ENCODE measurements at places on chromosomes 6 and 20.

DNA sequence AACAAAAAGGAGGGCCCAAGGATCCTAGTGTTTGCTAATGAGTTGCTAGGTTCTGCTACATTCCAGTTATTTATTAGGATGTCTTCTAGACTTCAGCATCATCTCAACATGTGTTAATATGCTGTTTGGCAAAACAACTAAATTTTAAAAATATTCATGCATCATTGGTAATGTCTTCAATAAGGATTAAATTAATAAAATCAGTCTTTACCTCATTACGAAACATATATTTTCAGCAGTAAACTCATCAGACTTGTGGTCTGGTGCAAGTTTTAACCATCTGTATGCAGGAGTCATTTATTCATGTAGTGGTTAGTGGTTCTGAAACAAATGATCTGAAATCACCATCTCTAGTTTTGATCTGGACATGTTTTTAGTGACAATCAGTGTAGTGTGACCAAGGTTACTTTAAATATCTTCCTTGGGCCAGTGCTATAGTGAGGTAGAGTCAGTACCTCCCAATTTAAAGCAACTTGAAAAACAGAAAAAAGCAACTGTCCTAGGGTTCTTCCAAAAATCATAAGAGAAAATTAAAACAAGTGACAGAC, 85.0 kb upstream of the KCNK16 start:
- no peak for ATAC-seq

DNA sequence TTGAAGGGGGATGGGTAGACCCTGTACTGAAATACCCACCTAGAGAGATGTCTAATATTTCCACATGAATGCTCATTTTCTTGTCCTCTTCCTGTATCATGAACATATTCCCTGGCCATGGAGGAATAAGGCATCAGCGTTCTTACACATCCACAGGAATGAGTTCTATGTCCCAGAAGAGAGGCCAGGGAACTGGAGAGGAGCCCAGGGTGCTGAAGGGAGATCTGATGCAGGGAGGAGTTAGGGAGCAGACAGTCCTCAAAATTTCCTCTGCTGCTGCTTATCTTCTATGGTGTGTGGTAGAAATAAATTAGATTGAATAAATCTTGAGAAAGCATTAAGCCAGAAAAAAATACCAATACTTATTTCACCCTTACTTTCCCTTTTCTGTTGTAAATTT, 295.0 kb downstream of the KCNQ5 start:
- no peak for ATAC-seq

DNA sequence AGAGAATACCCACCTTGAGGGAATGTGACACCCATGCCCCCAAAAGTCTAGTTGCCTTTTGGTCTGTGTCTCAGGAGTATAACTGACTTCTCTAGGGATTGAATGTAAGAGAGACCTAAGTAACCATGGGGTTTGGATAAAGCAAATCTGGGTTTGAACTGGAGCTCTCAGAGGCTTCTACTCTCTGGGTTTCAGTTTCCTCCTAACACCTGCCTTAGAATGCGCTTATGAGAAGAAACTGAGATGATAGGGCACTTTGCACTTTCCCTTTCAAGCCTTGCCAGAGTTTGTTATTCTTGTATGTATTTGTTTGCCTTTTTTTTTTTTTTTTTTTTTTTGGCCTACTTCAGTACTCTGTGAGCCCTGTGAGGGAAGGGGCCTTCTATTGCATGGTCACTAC, 19.4 kb downstream of the SDHAF4 start:
- ATAC-seq, result no peak

GRCh38 chr6:13302751-13303667, 25.3 kb downstream of the TBC1D7 start:
- ATAC-seq, result peak; percentile 97

DNA sequence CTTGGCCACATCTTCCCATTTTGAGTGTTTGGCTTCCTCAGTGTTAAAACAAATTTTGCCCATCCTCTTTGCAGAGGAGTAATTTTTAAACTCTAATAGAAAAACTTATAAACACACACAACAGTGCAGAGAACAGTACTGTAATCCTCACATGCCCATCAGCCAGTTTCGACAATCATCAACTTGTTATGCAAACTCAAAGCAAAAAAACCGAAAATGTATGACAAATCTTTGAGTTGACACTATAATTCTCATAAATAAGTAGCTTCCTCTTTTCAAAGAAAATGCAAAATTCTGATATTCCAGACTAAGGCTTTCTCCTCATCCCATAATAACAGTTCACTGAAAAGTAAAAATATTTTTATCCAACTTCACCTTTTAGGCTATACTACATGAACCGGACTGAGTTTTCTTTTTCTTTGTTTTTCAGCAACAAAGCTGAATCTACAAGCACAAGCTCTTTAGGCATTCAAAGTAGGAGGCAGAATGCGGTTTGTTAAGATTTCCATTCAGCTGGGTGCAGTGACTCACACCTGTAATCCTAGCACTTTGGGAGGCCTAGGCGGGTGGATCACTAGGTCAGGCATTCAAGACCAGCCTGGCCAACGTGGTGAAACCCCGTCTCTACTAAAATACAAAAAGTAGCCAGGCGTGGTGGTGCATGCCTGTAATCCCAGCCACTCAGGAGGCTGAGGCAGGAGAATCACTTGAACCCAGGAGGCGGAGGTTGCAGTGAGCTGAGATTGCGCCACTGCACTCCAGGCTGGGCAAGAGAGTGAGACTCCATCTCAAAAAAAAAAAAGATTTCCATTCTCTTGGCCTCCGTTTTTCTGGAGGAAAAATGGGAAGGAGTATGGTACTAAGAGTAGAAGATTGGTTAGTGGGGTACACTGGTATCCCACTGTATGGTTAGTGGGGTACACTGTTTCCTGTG, 74.8 kb downstream of the GCNT2 start:
- ATAC-seq, result peak; percentile 68

DNA sequence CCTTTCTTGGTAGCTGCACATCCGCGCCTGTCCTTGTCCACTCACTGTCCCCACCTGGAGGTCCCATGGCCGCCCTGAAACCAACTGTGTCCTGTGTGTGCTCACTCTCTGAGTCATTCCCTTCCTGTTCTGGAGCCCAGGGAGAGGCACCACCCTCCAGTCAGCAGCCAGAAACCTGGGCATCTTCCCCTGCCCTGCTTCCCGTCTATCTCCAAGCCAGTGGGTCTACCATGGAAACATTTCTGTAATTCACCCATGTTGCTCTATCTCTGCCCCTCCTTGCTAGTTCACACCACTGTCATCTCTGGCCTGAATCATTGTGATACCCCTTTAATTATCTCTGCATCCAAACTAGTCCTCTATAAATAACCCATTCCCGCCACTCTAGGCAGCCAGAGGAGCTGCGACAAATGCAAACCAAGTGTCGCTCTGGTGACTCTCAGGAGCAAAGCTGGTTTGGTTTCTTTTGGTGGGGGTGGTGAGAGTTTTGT, 28.8 kb upstream of the SYNJ2 start:
- no peak for ATAC-seq

DNA sequence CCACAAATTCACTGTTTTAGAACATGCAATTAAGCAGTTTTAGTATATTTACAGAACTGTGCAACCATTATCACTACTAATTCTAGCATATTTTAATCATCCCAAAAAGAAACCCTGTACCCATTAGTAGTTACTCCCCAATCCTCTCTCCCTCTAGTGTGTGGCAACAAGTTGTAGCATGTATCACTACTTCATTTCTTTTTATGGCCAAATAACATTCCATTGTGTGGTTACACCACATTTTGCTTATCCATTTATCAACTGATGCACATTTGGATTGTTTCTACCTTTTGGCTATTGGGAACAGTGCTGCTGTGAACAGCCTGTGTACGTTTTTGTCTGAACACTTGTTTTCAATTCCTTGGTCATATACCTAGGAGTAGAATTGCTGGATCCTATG, 31.5 kb upstream of the FKBP1A start:
- ATAC-seq, result no peak

DNA sequence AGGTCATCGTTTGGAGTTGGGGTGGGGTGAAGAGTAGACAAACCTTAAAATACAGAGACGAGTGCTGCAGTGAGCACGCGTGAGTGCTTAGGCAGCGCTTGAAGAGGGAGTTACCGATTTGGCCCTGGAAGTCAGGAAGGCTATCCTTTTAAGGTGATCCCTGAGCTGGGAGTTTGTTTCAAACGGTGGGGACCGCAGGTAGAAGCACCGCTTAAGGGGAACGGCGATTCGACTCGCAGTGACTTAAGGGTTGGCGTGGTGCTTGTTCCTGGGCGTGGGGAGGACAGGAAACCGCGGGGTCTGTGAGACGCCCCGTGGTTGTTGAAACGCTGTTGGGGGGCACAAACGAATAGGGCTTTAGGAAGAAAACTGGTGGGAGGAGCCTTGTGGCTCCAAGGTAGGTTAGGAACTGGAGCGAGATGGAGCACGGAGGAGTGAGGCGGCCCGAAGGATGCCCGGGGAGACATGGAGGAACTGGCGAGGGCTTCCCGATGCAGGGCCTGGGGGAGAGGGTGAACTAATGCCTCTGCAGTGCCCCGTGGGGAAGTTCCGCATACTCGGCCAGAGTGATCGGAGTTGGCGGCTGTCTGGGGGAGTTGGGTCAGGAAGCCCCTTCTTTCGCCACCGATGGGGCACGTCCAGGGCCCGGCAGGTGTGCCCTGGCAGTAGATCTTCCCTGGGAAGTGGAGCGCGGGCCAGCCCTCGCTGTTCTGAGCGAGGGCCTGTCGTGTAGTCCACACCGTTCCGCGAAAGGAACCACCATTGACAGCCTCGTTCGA, 1.3 kb upstream of the CDYL start:
- no peak for ATAC-seq

DNA sequence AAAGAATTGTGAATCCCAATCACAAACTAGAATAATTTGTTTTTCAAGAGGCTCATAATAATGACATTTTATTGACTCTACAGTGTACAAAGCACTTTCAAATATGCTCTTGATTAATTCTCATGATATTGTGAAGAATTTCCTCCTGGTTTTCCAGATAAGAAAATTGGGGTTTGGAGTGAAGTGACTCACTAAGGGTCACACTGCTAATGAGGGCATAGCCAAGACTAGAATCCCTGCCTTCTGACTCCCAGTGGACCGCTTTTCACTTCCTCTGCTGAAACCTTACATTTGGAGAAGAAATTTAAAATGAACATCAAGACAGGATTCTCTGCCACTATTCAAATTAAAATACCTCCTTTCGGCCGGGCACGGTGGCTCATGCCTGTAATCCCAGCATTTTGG, 38.3 kb upstream of the LTV1 start:
- no peak for ATAC-seq

- ATAC-seq, result peak; percentile 37
Measured at GRCh38 chr20:63553933-63554290, at the start of gene FNDC11. FNDC11 (plus strand) TSS chr20:63554159; CDS start chr20:63555664, 1,505 bp downstream.

- no peak for ATAC-seq
Measured at GRCh38 chr6:1865585-1865984, 255.9 kb downstream of the FOXC1 start.

- no peak for ATAC-seq
Measured at GRCh38 chr6:48110436-48111142, 408 bp downstream of the PTCHD4 start.

- no peak for ATAC-seq
Measured at GRCh38 chr6:156618600-156619205, 158.5 kb upstream of the ARID1B start.

- ATAC-seq, result no peak
Measured at GRCh38 chr20:14885661-14886060, 548.2 kb upstream of the FLRT3 start.

GRCh38 chr6:113433335-113433991, 423.7 kb upstream of the MARCKS start:
- ATAC-seq, result no peak

- peak; percentile 59 for ATAC-seq
Measured at GRCh38 chr6:42367353-42368011, 84.2 kb downstream of the TRERF1 start.

- no peak for ATAC-seq
Measured at GRCh38 chr20:36929290-36929689, 22.2 kb downstream of the SAMHD1 start.

GRCh38 chr6:35011096-35012041, 122.3 kb downstream of the ANKS1A start:
- peak; percentile 97 for ATAC-seq

GRCh38 chr6:84929212-84929611, 164.8 kb upstream of the TBX18 start:
- ATAC-seq, result no peak

- ATAC-seq, result no peak
Measured at GRCh38 chr6:17877895-17878440, 109.5 kb downstream of the KIF13A start.

DNA sequence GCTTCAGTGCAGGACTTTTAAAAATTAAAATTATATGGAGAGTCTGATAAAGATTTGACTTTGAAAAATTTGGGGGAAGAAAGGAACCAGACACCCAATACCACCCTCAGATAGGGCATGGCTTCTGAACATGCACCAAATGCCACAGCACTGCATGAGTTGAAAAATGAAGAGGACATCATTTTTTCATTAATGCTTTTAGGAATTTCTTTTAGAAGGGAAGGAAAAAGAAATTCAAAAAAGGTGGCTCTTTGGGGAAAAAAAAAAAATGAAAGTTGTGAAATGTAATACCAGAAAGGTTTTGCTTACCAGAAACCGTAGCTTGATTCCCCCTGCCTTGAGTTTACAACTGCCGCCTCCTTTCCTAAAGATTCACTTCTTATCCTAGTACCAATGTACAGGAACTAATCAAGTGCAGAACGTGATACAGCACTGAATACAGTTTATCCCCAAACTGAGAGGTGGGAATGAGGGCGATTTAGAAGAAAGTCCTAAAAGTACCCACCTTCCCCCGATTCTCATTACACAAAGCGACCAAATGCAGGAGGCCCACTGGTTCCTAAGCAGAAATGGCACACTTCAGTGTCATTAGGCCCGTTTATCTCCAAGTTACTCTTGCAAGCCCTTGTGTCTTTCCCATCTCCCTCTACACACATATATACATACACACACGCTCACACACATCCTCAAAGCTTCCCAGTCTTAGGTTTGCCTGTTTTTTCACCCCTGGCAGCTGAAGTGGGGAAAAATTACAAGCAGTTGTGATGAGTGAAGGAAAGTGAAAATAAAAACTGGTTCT, 2.8 kb downstream of the PPP1R10 start:
- no peak for ATAC-seq

- no peak for ATAC-seq
Measured at GRCh38 chr6:130161683-130162404, 60.9 kb downstream of the SAMD3 start.

- no peak for ATAC-seq
Measured at GRCh38 chr6:36793296-36793912, 45.8 kb downstream of the CPNE5 start.

DNA sequence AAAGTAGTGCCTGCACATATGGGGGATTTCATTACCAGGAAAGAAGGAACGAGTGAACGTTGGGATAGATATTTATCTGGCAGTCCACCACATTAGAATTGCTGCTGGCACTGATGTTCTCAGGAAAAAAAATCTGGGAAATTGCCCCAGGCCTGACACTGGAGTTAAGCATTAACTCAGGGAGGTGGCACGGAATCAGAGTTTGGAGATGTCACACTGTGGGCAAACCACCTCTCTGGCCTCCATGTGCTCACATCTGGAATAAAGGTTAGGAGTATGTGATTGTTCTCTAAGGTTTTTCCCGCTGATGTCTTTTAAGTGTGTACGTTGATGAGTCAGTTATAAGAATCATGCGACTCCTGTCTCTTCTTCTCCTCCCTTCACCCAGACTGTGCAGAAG, 7.9 kb downstream of the TGM3 start:
- no peak for ATAC-seq

- ATAC-seq, result no peak
Measured at GRCh38 chr6:135686784-135687301, 164.7 kb upstream of the PDE7B start.

Data from activated T-helper 17 cell treated with anti-CD3 and anti-CD28 coated beads, Interleukin-2, amount 50 U/mL, for 72 hours (primary cell).